ENCODE measurements at places on chromosomes 3 and 15. TPM values are rescaled to one million over a fixed set of nuclear protein-coding genes. Genes with fewer than 3 reads are reported as not detected.

GNAT1 gene
- 0.26 TPM for total RNA-seq

GOLGA8S gene
- under 0.01 TPM for total RNA-seq

PIGZ gene
- 1.7 TPM for total RNA-seq

LPP gene
- total RNA-seq, result 19.5 TPM

SH2D7 gene
- total RNA-seq, result not detected

IFRD2 gene
- 104 TPM for total RNA-seq

CCR9 gene
- total RNA-seq, result not detected

All from bronchial epithelial cell (primary cell).